NCI-H187 (cell line): ENCODE measurements at places on chromosomes 12 and 14.

DNA sequence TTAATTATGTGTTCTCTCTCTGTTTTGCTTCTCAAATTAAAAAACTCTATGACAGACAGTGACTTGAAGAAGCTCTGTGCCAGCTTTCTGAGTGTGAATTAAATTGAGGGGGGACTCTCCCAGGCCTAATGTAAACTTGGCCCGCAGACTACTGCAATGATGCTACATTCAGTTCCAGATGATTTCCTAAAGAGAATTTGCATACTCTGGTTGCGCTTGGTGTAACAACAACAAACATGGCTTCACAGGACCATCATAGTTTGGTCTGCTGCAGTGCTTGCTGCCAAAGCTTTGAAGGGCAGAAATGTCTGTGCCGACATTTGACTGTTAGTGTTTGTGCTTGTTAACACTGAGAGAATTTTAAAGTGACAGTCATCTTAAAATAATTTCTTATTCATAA, 25.0 kb downstream of the CFAP54 start:
- DNase-seq = no peak

GRCh38 chr14:24232645-24233537, at the start of gene GMPR2:
Gene GMPR2, plus strand, starts transcription at chr14:24232929. Its CDS starts 325 bp downstream, at chr14:24233254.
- no peak for DNase-seq

DNA sequence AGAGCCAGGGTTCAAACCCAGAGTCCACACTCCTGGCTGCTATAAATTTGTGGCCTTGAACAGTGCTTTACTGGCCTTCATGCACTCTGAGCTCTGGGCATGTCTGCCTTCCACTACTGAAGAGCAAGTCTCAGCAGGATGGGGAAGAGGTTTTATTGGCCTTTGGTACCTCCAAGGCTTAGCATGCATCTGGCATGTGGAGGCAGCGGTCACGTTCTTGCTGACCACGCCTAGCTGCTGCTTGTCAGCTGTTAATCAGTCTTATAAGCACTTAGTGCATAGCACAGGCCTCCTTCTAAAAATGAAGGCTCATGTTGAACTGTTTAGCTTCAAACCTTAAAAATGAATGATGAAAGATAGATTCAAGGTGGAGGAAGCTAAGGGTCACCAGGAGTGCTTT, 177.5 kb downstream of the PELI2 start:
- DNase-seq = no peak

DNA sequence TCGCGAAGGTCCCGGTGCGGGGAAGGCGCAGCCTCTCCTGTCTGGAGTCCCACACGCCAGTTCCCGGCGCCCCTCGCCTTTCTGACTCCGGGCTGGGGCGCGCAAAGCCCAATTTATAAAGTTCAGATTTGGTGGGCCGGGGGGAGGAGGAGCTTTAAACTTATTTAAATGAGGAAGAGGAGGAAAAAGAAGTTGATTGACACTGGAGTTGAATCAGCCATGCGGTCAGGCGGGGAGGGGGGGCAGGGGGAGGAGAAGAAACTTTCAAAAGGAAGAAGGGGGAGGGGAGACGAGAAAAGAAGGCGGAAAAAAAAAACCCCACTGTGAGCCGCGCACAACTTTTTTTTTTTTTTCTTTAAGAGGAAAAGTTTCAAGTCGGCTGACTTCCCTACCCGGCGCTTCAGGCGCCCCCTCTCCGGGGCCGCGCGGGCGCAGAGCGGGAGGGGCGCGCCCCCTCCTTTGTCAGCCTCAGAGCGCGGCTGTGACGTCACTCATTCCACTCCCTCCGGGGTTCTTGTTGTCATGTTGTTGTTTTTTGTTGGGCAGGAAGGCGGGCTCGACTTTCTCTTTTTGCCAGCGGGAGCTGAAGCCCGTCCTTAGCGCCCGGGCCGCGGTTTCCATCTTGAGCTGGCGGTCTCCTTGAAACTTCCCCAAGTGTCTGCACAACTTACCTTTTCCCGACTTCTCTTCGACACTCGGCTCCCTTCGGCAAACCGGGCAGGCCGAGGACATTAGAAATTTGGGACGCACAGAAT, at the start of gene ZFP36L1:
Gene ZFP36L1 (minus strand): TSS at position 89 of the 755 bp plus-strand sequence. CDS start 129 bp downstream, outside the sequence.
- DNase-seq = no peak

DNA sequence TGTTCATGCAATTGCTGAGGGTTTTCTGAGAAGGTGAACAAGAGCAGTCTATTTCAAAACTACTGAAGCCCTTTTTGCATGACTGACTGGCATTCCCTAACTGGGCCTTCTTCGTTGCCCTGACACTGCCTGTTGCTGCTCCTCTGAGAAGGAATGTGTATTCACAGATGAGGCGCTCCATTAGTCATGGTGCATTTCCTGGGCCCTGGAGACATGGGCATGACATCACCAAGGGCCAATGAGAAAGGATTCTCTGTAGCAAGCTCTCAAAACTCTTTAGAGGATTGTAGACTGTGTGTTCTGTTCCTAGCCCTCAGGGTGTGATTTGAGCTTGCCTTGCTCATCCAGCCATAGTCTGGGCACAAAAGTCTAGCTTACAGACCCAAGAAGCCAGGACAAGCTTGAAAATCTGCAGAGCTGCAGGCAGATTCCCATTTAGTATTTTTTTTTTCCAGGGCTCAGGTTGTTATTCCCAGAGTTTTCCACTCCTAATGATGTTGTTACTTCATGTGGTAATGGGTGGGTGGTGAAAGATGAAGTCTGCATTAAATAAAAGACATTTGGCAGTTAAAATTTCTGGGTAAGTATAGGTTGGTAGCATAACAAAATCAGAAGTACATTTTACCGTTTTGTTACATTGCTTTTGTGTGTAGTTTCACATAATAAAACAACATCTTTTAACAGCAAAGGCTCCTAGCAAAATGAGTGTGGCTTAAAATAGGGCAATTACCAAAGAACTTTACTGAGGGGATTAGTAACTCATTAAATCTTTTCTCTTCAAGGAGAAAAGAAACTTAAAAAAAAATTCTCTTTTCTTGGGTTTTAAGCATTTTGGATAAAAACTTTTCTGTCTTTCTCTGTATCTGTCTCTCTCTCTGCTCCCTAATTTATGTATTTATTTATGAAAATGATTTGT, 318.4 kb downstream of the RAD51B start:
- peak; percentile 60 for DNase-seq

DNA sequence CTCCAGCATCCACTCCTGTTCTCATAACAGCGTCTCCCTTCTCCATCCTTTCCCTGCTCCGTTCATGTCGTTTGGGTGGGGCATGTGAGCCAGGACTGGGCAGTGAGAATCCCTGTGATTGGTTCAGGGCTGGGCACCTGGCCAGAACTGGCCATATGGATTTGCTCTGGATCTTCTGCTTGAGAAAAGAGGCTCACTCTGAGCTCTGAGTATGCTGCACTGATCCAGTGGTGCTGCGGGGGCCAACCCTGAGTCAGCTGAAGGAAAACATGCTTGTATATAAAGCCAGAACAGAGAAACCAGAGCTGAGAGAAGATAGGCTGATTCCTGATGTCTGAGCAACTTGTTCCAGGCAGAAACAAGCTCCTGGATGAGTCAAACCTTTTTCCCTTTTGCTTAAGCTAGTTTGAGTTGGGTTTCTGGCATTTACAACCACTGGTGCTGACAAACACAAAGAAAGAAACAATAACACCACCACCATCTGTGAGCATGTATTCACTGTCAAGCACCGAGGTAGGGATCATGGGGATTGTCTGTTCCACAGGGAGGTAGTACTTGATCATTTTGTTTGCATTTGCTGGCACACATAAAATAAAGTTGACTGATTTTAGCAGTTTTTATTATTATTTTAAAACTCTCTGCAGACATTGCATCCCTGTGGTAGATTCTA, 14.0 kb upstream of the HPD start:
- no peak for DNase-seq

- DNase-seq = no peak
These were observed 281.8 kb downstream of the KSR2 start for GRCh38 chr12:117686911-117687377.

GRCh38 chr12:131046813-131047788, 93.4 kb downstream of the ADGRD1 start:
- DNase-seq = no peak

DNA sequence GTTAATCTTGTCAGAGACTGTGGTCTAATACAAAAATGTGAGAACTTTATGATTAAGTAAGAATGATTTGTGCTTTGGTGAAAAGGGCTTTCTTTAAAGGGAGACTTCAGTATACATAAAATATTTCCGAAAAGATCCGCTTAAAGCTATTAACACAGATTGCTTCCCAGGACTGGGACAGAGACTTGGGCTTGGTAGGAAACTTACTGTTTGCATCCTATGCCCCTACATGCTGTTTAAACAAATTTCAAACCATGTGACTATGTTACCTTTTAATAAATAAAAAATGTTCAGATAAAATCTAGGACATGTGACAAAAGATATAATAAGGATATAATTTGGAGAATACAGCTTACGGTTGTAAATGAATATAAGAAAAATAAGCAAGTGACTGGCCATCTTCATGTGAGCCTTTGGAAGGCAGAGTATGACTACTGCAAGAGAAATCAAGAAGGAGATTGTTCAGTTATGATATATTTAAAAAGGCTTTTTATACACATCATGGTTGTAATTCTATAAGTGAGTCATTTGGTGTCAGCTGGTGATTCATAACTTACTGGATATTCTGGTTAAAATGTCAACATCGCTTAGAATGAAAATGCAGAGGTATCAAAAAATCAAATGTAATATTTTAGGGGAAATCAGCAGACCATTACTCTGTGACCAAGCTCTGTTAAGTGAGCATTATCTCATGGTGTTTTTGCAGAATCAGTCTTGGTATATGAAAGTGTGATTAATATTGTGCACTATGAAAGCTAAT, 234.7 kb upstream of the E2F7 start:
- no peak for DNase-seq

DNA sequence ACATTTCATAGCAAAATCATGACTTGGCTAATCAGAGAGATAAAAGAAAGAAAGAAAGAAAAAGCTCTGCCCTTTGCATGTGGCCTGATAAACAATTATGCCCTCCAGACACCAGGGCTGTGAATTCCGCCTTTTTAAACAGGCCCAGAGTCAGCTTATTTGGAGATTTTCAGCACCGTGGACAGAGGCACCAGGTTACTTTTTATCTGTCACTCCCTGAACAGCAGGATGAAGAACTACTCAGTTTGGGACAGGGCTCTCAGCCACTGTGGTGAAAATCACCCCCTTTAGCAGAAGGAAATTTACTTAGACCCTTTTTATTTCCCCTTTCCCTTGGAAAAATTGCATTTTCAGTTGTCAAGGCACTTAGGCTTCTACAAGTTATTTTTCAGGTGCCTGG, 359.9 kb downstream of the NRXN3 start:
- DNase-seq = no peak

DNA sequence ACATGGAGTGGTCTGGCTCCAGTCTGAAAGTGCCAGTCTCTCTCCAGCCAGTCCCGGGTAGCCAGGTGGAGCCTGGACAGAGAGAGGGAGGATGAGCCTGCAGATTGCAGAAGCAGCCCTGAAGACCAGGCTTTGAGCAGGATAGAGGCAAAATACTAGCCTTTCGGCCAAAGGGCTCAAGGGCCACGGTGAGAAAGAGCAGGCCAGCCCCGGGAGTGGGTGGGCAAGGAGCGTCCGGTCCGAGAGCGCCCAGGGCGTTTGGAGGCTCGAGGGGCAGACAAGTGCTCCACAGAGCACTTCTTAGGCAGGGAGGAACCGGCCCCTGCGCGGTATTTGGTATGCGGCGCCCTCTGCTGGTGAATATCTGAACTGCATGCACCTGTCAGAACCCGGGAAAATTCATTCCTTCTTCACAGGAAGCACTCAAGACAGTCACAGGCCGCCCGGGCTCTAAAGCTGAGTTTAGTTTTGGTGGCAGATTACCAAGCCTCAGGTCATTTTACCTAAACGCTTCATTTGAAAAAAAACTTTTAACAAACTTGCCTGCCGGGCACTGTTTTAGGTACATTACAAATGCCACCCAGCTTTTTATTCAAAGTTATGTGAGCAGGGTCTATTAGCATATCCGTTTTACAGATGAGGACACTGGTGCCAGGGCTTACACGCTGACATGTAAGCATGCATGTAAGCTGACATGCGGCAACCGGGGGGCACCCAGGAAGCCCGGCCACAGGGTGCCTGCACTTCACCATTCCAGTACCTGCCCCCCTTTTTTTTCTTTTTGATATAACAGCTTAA, 21.0 kb upstream of the PSMC1 start:
- DNase-seq = peak; percentile 35

GRCh38 chr12:128399253-128399652, 132.3 kb downstream of the TMEM132C start:
- no peak for DNase-seq

- DNase-seq = peak; percentile 55
These were observed 64.2 kb downstream of the LLPH start for GRCh38 chr12:66066137-66066928.

DNA sequence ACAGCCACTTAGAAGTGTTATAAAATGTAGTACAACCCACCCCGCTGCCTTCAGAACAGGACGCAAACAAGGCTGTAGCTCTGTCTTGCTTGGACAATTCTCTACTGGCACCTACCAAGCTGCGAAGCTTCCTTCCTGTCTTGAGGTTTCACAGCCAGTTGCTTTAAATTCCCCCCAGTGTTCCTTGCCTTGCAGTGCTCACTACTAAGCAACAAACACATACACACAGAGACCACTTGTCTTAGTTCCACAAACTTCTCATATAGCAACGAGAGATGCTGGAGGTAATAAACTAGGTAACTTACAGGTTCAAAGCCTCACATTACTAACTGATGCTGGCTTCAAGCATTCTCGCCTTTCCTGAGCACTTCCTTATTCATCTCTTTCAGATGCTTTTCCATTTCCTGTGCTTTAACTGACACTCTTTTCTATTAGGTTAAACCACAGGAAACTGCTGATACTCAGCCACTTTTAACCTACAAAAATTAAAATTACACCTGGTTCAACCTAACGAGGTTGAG, 91.5 kb upstream of the PTGDR start:
- no peak for DNase-seq

- DNase-seq = no peak
These were observed 5.4 kb downstream of the USP44 start for GRCh38 chr12:95545731-95546490.

GRCh38 chr12:64080319-64081007, 141.6 kb downstream of the KICS2 start:
- no peak for DNase-seq

DNA sequence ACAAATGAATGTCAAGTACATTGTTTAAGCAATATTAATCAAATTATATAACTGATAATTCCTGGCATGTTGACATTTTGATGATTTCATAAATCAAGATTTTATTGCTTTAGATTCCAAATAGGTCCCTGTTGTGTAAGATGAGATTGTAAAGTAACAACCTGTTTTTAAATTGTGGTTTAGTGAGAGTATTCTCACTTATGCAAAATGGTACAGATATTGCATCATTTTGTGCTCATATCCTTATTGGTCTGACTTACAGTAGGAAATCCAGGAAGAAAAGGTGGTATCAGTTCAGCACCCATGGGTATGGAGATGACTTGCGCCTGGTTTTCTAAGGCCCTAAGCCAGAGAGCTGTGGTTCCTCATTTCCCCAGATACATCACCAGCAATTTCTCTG, 165.5 kb downstream of the KIF21A start:
- DNase-seq = no peak
